ENCODE measurements at places on chromosomes 4 and X.

DNA sequence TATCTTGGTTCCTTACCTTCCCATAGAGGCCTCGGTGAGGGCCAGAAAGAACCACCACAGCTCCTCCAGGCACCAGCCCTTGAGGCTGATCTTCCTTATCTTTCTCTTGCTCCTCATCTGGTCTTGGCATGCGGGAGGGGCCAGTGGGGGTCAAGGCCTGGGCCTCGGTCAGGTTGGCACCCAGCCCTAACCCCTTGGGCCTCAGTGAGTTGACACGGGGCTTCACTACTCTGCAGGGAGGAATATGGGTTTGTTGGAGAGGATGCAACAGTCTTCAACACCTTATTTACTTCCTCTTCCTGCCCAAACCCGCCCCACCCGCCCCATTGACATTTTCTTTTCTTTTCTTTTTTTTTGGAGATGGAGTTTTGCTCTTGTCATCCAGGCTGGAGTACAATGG, 6.0 kb downstream of the GPKOW start:
- no peak for DNase-seq

DNA sequence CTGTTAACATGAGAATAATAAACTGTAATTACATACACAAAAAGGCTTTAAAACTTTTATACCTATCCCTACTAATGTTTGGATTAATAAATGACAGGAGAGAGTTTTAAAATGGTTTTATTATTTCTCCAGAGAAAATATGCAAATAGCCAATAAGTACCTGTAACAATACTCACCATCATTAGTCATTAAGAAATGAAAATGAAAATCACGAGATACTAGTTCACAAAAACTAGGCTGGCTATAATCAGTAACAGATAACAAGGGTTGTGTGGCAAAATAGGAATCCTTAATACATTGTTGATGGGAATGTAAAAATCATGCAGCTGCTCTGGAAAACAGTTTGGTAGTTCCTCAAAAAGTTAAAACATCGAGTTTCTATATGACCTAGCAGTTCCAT, 25.2 kb upstream of the AP1AR start:
- DNase-seq = no peak

DNA sequence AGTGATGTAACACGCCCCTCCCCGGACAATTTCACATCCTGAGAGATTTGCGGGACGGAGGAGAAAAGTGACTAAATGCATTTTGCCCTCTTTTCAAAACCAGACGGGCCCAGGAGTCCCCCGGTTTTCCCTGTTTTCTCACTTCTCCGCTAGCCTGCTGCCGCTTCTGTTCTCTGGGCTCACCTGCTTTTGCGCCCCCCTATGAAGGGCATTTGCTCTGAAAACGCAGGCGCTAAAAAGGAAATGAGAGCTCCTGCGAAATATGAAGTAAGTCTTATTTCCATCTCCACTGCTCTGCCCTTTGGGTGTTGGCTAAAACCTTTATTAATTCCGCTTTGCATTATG, 613 bp upstream of the TMEM47 start:
- no peak for DNase-seq

DNA sequence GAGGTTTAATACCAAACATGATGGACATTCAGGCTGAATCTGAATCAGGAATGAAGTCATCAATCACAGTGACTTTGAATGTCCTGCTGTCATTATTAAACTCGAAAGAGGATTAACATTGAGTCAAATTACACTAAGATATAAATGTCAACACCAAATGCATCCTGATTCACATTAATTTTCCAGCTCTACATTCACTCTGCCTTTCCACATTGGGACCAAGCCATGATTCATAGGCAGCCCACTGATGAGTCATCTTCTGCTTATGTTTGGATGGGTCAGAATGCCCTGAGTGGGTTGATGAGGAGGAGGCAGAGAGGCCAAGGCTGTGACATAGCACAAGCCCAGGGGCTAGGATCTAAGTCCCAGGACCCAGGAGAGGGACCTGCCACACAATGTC, 247.6 kb upstream of the RPS6KA3 start:
- DNase-seq = no peak

DNA sequence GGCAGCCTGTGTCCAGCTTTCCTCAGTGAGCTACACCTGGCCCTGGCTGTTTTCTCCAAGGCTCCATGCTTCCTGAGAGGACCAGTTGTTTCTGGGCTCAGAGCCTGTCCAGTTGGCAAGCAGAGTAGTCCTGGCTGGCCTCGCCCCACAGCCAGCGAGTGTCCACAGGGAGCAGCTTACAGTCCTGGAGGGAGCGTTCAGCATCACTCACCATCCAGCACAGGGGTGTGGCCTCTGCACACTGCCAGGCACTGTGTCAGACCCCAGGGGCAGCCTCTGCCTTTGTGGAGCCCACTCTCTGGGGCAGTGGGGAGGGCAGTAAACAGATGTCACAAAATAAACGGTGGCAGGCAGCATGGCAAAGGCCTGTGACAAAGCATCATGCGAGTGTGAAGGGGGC, 23.9 kb downstream of the EVC start:
- no peak for DNase-seq

- peak; percentile 97 for DNase-seq
Measured at GRCh38 chrX:107674480-107675364, 46.4 kb downstream of the PRPS1 start.

DNA sequence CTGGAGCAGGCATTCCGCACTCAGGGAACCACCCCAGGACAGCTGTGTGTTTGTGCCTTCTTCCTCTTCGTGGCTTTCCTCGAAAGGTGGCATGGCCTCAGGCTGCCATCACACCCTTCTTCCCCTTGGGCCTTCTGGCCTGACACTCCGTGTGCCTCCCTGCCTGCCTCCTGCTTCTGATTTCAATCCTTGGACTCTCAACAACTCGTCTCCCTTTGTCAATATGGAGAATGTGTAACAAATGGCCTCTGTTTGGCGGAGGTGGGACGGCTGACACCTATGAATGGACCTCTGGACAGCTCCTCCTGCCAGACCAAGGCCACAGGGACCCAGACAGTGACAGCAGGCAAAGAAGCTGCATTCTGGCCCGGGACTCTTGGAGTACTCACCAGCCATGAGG, 137.0 kb downstream of the ENPP6 start:
- DNase-seq = no peak

DNA sequence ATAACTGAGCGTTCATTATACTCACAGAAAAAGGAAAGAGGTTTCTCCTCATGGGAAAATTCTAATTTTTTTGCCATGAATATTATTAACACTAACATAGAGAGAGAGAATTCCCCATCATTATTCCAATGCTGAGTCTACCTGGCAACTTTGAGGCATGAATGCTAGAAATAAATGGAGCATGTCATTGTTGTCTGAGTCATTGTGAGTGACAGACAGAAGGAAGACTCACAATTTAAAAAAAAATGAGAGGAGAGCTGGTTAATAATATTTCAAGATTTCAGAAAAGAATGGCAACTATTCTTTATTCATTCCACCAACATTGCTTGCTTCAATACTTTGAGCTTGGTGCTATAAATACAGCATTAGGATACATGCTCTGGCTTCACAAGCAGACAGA, 170.4 kb upstream of the HS3ST1 start:
- DNase-seq = no peak

- no peak for DNase-seq
Measured at GRCh38 chr4:41561244-41561643, 23.3 kb downstream of the LIMCH1 start.

GRCh38 chr4:177099211-177099610, 210.5 kb upstream of the NEIL3 start:
- DNase-seq = no peak

GRCh38 chrX:102745857-102746584, 25.5 kb downstream of the GPRASP3 start:
- peak; percentile 85 for DNase-seq

DNA sequence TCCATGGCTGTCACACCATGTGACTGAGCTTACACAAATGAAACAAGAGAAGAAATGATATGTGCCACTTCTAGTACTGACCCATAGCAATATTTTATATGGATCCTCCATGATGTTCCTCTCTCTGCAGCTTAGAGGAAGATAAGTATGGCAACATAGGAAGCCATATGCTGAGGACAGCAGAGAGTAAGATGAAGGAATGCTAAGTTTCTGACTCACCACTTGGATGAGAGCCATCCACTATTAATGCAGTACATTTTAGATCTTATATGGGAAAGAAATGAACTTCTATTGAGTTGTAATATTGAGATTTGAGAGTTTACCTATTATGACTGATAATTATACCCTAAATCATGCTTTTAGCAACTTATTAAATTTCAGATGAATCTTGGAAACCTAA, 386.9 kb upstream of the MAOA start:
- DNase-seq = no peak

GRCh38 chrX:107826238-107827029, 768 bp downstream of the MID2 start:
- no peak for DNase-seq

DNA sequence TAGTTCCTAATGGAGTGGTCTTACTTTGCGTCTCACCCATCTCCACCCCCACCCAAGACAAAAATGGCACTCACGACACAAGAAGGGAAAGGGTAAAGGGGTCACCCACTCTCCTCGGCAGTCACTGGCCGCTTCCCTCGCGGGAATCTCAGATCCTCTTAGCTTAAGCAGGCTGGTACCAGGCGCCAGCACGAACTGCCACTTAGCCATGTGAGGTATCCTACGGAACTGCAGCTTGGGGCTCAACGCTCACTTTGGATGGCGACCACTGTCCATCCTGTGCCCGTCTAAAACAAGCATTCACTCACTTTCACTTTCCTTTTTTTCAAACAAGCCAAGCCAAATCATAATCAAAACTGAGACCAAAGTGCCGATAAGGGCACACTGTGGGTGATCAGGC, 14.6 kb upstream of the MAGIX start:
- DNase-seq = no peak

DNA sequence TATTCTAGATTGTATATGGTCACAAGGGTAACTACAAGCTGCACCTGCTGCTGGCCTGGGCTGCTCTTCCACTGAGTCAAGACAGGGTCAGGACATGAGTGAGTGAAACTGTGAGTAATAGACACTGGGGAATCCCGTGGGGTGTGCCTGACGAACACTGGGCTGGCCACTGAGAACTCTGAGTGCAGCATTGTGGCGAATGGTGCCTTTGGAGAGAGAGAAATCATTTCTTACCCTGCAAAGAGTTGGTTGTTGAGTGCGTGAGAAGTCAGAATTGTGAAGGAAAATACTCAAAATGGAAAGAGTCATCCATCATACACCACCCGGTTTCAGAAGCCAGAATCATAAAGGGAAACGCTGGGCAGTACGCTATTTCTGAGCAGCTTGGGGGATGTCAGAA, 43.1 kb upstream of the LSM6 start:
- DNase-seq = no peak

DNA sequence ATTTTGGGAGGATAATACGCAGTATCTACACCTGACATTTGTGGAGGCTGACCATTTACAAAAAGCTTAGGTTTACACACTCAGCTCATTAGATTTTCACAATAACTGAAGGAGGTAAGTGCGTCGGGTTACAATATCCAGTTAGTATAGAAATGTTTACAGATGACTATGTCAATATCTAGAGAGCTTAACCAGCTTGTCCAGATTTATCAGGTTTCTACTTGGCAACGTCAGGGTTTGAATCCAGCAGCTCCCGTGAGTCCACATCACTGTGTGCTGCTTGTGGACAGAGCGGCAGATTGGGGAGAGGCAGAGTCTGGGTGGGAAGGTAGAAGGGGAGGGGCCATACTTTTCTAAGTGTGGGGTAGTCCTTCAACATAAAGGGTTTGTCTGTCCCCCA, 28.3 kb downstream of the ARHGAP10 start:
- no peak for DNase-seq

DNA sequence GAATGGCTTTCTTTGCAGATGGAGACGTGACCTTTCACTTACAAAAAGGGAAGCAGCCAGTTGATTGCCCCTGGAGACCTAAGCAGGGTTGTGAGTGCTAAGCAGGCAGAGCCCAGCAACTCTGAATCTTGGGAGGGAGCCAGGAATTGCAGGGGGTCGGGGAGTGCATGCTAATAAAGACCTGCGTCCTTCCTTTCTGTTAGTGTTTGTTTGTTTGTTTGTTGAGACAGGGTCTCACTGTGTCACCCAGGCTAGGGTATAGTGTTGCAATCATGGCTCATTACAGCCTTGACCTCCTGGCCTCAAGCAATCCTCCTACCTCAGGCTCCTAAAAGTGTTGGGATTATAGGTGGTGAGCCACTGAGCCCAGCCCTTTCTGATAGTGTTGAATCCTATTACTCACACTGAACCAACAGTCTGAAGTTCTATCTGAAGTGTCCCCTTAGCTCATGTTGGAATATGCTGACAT, 137.4 kb downstream of the CEP135 start:
- DNase-seq = no peak

DNA sequence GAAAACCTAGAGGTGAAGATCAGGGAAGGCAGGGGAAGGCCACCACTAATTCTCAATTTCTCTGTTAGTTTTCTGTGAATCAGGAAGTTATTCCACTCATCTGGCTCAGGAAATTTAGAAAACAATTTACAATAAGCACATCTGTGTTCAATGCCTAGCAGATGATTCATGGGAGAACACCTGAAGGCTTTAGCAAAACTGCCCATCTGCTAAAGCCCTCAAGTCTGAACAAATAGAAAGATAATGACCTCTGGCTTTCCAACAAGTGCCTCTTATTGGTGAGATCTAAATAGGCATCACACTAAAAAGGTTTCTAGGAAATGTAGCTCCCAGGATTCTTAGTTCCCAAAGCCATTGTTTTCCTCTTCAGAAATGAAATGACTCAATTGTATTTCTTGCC, 122.1 kb upstream of the GNPDA2 start:
- no peak for DNase-seq

GRCh38 chr4:45183905-45184304, 457.5 kb upstream of the GNPDA2 start:
- DNase-seq = no peak

DNA sequence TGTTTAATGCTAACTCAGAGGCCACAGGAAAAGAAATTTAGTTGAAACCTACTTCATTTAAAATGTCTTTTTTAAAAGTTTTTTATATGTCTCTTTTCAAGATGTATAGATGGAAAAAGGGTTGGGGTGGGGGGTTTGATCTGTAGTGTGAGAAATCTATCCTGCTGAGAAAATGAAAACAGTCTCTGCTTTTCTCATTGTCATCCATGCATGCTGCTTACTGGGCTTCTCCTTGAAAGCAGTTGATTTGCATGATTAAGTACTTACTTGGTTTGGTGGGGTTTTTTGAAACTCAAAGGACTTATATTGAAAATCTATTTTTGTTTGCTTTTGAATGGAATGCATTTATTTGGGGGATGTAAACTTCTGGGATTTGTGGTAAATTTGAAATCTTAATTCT, 313.6 kb upstream of the DKK2 start:
- DNase-seq = no peak

- no peak for DNase-seq
Measured at GRCh38 chr4:55617587-55618197, 18.4 kb downstream of the NMU start.

GRCh38 chr4:7655511-7656243, 220.9 kb upstream of the PSAPL1 start:
- no peak for DNase-seq

GRCh38 chr4:150579551-150580234, 2.3 kb upstream of the MAB21L2 start:
- no peak for DNase-seq
